ENCODE measurements at places on chromosomes 11 and 22. TPM values are rescaled to one million over a fixed set of nuclear protein-coding genes. Genes with fewer than 3 reads are reported as not detected.

Gene GPR83
- total RNA-seq, result 0.39 TPM

Gene DNAJB7
- total RNA-seq, result not detected

Gene RCOR2
- total RNA-seq, result 10.8 TPM

Gene DGCR6
- 4.6 TPM for total RNA-seq

Gene BBS1
- total RNA-seq, result 29.8 TPM

DNA sequence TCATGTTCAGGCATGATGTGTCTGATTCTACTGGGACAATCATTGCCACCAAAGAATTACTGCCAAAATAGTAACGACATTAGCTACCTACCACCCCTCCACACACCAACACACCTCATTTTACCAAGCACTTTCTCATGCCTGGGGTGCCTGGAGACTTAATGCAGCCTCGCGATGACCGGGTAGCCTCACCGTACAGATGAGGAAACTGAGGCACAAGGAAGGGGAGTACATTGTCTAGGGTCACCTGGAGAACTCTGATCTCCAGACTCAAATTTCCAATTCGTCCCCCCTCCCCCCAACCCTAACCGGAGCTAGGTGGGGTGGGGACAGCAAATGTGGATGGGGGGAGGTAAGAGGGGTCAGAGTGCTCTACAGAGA is 2.7 kb upstream of the RTN4RL2 start:
- DNase-seq, result no peak

- DNase-seq, result no peak
These were observed 16.4 kb downstream of the RPL27A start for GRCh38 chr11:8698917-8699441.

- no peak for DNase-seq
These were observed 5.8 kb upstream of the LGALS1 start for GRCh38 chr22:37669586-37669985.

DNA sequence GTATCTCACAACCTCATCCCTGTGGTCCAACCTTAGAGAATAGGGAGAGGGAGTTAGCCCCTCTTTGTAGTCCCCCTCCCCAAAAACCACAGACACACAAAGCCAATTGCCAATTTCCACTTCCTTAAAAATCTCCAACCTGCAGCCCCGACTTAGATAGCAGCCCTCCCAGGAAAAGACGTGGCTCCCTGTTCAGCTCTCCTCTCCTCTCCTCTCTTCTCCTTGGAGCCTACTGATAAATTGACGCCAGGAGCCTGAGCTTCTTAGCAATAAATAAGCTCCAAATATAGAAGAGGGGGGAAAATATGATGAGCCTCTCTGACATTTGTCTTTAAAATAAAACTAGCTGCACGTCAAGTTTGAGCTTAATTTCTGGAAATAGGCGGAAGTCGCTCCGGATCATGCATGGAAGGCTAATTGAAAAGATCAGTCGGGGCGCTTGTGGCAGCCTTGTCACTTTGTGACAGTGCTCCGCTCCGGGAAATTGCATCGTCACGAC is 7.3 kb downstream of the PAX6 start:
- DNase-seq, result no peak

DNA sequence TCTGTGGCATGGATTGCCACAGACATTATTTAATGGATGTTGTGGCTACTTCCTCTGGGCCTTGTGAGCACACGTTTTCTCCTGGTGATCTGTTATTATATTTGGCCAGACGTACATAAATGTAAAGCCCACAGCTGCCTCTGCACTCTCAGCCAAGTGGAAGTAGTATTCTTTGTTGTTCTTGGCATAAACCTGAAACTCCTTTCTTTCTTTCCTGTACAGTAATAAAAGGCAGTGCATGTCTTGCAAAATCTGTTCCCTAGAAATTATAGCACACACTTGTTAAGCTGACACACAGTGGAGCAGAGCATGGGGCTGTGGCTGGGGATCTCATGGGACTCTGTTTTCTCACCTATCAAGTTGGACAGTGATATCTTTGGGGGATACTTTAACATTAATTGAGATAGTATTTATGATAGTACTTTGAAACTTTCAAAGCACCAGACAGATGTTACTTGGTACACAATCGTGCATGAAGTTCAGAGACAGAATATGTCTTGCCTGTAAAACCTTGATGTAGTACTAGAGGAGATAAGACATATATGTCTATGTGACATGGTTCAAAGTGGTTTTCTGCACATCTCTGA is 20.9 kb downstream of the PANX1 start:
- DNase-seq, result no peak

DNA sequence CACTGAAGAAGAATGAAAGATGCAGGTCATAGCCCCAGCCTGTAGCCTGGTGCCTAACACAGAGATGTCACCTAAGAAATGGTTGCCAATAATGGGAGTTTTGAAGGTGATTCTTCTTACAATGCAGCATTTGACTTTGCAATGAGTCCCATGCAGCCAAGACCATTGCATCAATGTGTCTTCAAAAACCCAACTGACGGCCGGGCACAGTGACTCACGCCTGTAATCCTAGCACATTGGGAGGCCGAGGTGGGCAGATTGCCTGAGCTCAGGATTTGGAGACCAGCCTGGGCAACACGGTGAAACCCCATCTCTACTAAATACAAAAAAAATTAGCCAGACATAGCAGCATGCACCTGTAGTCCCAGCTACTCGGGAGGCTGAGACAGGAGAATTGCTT is 89.3 kb upstream of the ASPHD2 start:
- no peak for DNase-seq

- no peak for DNase-seq
These were observed 176.2 kb upstream of the NECTIN1 start for GRCh38 chr11:119905162-119905561.
